Left renal cortex interstitium (tissue), 4 donors: ENCODE measurements at places on chromosomes 2 and 18.

GRCh38 chr2:231117922-231118613 is 6.8 kb downstream of the HTR2B start:
- no peak for DNase-seq

DNA sequence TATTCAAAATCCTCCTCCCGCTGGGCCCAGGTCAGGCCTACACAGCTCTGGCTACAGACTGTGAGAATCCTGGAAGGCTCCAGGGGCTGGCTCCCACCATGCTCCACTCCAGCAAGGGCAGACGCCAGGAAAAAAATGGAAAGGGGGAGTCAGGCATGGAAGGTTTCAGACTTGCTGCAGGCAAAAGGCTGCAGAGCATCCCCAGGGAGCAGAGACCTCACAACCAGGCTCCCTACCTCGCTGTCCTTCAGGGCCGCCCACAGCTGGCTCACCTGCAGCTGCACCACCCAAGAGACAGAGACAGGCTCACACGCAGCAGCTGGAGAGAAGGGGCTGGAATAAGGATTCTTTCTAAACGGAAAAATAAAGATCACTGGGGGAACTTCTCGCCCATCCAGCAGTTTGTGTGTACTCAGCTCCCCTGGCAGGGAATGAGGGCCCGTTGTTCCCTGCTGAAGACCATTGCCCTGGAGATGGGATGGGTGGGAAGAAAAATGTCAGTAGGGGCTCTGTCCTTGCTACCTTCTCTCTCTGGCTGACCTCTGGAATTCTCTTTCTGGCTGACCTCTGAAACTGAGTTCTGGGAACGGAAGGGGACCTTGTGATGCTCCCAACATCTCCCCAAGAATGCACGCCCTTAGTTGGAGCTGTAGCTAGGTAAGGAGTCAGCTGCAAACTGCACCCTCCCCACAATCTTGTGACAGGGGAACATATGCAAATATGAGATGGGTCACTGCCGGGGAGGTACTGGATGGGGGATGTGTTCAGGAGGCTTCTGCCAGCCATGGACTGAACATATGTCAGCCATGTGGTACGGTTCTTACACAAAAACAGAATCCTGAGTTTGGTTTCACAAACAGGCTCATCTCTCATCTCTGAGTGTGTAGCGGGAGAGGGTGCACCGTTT is 34.5 kb downstream of the BCL2 start:
- no peak for DNase-seq

GRCh38 chr18:22093731-22094357 is 75.5 kb upstream of the GATA6 start:
- DNase-seq = no peak

DNA sequence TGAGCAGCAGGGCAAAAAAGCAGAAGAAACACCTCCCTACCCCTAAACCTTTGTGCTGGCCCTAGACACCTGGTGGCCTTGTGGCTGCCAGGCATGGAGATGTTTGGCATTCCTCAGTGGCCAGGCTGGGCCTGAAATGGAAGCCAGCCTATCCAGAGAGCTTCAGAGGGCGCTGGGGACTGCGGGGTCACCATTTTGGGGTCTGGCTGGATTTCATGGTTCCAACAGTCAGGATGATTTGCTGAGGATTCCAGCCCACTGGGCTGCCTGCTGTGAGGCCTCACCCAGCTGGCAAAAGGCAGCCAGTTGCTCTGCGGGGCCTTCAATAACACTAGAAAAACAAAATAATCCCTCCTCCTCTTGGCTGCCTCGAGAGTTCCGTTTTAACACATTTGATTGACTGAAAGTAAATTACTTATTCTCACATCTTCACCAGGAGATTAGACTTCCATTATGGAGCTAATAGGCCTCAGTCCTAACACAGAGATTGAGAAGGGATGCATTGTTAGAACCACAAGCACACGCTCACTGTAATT is 154.1 kb downstream of the EN1 start:
- DNase-seq = no peak

DNA sequence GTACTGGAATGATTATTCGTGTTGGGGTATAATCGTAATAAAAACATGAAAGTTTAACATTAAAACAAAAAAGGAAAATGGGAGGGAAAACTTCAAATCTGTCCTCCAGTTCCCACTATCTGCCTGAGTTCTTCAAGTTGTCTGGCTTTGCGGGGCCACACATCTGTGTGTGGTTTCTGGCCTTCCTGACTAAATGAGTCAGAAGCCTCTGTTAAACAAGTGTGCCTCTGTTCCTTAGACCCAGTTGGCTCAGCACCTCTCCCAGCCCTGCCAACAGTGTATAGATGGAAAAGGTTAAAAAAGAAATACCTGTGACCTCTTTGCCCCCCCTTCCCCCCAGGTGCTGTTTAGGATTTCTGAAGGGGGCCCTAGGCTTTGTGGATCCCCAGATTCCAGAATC is 30.2 kb downstream of the XDH start:
- no peak for DNase-seq

DNA sequence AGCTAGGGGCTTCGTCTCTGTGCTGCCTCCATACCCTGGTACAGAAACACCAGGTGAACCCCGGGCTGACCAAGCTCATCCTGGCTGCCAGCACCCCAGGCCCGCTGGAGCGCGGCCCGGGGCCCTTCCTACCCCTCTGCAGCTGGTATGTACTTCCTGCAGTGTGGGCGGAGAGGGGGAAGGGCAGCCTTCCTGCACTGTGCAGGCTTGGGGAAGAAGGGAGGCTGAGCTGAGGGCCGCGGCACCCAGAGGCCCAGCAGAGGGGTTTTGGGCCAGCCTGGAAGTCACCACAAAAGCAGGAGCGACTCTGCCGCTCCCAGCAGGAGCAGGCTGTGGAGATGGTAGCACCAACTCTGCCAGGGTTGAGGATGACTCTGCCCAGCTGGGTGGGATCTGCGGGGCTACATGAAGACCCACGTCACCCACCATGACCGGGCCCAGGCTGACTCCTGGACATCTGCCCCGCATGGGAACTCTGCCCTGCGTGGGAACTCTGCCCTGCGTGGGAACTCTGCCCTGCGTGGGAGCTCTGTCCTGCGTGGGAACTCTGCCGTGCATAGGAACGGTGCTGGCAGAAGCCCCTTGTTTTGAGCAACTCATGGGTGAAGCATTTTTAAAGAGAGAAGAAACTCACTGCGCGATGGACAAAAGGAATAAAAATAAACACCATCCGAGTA is 273.3 kb downstream of the NDUFA10 start:
- DNase-seq = no peak
